Omental fat pad (tissue), 4 donors: ENCODE measurements at places on chromosomes 13 and 19. TPM values are rescaled to one million over a fixed set of nuclear protein-coding genes. Genes with fewer than 3 reads are reported as not detected.

DNA sequence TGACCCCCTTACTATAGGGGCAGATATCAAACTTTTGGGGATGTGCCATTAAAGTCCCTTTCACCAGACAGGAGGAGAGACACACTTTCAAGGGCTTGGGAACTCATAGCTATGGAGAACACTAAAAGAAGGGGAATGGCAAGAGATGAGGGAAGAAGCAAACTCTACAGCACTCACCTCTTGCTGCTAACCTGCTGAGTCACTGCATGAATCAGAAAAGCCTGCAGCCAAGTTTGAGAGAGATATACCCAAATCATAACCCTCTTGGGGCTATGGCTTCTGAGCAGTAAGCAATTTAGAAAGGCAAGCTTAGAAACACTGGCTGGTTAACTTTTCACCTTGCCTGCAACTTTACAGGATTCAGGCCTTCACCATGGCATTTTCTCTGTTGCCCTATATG lies 1028.0 kb downstream of the UQCRFS1 start:
- DNase-seq, result no peak

- no peak for DNase-seq
Measured at GRCh38 chr13:75603038-75603437, 33.1 kb upstream of the LMO7 start.

DNA sequence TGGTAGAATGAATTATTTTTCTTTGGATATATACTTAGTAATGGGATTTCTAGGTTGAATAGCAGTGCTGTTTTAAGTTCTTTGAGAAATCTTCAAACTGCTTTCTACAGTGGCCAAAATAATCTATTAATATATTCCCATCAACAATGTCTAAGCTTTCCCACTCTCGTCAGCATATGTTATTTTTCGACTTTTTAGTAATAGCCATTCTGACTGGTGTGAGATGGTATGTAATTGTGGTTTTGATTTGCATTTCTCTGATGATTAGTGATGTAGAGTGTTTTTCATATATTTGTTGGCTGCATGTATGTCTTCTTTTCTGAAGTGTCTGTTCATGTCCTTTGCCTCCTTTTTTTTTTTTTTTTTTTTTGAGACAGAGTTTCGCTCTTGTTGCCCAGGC lies 90.2 kb upstream of the CSNK1A1L start:
- DNase-seq, result no peak

DNA sequence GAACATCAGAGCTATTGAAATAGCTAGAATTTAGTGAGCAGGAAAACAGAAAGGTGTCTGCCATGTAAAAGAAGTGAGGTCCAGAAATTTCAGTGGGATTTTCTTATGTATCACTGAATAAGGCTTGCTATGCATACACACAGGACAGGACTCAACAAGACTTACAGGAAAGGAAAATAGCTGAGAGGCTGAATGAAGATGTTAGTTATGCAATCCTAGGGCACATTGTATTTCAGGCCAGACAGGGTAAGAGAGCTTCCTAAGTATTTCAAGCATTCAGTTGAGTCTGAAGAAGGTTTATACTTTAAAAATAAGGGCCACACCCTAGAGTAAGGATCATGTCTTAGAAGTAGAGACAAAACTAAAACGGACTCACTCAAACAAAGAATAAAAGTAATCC lies 419.9 kb upstream of the PRR20A start:
- no peak for DNase-seq

DNA sequence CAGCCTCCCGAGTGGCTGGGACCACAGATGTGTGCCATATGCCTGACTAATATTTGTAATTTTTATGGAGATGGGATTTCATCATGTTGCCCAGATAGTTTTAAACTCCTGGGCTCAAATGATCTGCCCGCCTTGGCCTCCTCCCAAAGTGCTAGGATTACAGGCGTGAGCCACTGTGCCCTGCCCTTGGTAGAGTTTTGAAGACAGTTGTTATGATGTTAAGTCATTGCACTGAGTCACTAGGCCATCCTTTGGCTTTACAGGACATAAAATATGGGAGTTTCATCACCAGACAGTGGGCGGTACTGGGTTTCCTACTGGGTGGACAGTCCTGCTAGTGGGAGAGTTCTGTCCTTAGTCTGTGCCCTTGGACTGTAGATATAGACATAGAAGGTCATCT lies 282.5 kb downstream of the ATP8A2 start:
- no peak for DNase-seq

The WDR88 gene
- not detected for total RNA-seq

The OR7A5 gene
- not detected for total RNA-seq

The TSEN34 gene
- total RNA-seq, result 38.4 TPM
